Pancreas (tissue), 10 donors: ENCODE measurements at places on chromosomes 5 and 9. TPM values are rescaled to one million over a fixed set of nuclear protein-coding genes. Genes with fewer than 3 reads are reported as not detected.

OR1Q1 gene
- not detected for total RNA-seq

- no peak for DNase-seq
Observed at GRCh38 chr9:14994738-14995137, 84.5 kb upstream of the FREM1 start.

DNA sequence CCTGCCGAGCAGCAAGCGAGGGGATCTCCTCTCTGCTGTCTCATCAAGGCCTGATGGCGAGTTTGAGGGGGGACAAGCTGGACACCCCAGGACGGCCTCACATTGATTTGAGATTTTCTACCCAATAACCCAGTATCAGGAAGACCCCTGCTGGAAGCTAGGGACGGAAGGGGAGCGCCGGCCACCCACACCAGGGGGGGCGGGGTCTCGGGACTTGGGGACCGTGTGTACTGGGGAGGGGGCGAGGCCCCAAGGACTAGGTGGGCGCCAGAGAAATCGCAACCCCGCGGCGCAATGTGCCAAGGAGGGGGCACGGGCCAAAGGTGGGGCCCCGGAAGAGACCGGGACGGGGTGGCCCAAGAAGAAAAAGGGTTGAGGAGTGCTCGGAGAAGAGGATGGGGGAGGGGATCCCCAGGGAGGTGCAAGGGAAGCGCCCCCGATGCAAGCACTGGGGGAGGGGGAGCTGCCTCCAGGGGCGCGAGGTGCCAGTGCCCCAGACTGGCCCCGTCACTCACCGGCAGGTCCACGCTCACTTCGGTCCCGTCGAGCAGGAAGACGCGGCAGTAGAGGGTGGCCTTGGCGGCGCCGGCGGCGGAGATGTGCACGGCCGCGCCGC is 1.1 kb downstream of the EPB41L4B start:
- peak; percentile 61 for DNase-seq

MRPL50 gene
- 6.9 TPM for total RNA-seq

DNA sequence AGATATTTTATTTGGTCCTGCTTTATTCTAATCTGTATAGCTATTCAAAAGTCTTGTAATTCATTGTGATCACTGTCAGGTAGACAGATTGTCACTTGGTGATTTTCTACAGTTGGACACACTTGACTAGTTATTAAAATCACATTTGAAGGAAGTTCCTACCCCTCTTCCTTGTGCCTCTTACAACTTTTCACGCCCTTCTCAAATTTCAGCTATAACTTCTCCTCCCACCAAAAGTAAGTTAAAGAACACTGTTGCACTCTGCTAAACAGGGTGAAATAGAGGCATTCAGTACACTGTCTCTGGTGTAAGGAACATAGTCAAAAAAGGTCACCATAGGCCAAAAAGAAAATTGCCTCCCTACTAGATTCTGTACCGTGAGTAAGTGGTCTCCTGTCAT is 142.1 kb upstream of the POU5F2 start:
- DNase-seq, result no peak

ADGRV1 gene
- 5.4 TPM for total RNA-seq

- no peak for DNase-seq
Observed at GRCh38 chr5:15550502-15551112, 50.6 kb downstream of the FBXL7 start.

- peak; percentile 29 for DNase-seq
Observed at GRCh38 chr9:16521868-16522411, 348.5 kb downstream of the BNC2 start.

DNA sequence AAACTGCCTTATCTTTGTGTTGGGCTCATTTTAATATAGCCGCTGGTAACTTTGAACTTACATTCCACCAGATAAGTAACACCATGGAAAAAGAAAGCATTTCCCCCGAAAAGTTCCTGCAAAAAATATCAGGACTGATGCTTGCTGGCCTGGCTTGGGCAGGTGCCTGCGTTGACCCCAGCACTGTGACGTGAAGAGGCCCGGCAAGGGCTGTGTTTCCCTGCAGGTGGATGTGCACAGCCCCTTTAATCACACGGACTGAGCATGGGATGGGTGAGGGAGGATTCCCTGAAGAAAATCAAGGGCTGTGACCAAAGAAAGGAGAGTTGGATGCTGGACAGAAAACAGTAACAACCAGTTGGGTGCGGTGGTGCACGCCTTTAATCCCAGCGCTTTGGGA is 138.2 kb downstream of the NSG2 start:
- DNase-seq, result no peak

SPATA6L gene
- 12.1 TPM for total RNA-seq

CCNJL gene
- total RNA-seq, result 0.09 TPM

ITGA1 gene
- total RNA-seq, result 6.6 TPM

GRCh38 chr9:110526426-110526825 is 53.1 kb downstream of the SVEP1 start:
- no peak for DNase-seq

MLANA gene
- not detected for total RNA-seq

GRCh38 chr9:131733541-131734061 is 6.3 kb downstream of the RAPGEF1 start:
- DNase-seq, result peak; percentile 45

- DNase-seq, result no peak
Observed at GRCh38 chr5:124949862-124950261, 203.4 kb upstream of the ZNF608 start.

ANKRD18A gene
- total RNA-seq, result 14.1 TPM

DNA sequence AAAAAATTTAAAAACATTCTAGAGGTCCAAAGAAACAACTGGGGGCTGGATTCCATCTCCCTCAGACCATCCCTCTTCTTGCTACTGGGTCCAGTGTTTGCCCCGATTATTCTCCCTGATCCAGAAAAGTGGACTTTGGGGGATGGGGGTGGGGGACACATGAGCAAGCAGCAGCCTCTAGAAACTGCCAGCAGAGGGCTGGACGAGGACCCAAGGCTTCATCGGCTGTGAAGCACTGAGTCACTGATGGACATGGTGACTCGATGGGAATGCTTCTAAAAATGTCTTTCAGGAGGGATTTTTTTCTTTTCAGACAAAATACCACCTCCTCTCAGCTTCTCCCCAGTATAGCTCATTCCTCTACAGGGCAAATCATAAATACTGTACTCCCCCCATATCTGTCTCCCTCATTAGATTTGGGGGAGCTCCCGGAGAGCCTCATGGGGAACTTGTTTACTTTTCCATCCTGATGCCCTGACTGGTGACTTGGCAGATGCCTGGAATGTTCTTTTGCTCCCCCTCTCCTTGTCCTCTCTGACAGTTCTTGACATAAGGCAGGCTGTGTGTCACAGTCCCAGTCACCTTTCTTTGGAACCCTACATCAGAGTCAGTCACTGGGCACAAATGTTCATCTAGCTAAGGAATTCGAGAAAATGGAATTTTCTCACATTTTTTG is 67.2 kb upstream of the STC2 start:
- DNase-seq, result no peak

CER1 gene
- not detected for total RNA-seq

DNA sequence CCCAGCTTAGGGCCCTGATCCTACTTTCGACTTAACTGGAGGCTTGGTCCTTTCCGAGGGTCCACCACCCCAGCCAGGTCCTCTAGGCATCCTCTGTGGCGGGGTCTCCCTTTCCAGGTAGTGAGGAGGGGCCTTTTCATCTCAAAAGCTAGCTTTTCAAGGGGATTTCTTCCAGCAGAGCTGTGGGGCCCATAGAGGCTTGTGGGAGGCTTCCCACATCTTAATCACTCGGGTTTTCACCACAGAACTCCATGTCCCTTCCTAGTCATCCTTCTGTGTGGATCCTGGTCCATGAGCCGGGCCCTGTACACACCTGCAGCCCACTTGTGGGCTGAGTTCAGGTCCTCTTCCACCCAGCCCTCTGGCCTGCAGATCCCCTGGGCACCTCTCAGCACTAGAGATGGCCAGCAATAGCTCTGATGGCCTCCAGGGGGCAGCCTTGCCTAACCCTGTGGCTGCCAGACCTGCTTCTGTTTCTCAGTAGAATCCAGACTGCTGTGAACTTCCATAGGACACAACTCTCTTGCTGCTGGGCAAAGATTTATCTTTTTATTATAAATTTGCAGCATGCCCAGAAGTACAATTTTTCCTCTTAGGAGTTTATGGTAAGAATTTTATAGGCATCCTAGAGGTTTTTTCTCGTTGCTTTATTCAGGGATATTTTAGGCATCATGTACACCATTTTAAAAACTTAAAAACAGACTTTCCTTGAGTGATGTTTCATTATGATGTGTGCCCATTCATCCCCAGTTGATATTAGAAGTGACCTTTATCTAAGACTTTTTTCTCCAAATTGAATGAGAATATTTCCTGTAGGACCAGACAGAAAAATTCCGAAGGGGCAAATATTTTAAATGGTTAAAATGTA is 208.9 kb downstream of the TRIO start:
- peak; percentile 67 for DNase-seq

FAM169A gene
- total RNA-seq, result 1.6 TPM

- no peak for DNase-seq
Observed at GRCh38 chr5:82045554-82046275, 73.9 kb downstream of the ATG10 start.

SLC6A19 gene
- 0.09 TPM for total RNA-seq

GAS1 gene
- 7.7 TPM for total RNA-seq

GRCh38 chr5:140509898-140510297 is 37.6 kb upstream of the EIF4EBP3 start:
- no peak for DNase-seq

DNA sequence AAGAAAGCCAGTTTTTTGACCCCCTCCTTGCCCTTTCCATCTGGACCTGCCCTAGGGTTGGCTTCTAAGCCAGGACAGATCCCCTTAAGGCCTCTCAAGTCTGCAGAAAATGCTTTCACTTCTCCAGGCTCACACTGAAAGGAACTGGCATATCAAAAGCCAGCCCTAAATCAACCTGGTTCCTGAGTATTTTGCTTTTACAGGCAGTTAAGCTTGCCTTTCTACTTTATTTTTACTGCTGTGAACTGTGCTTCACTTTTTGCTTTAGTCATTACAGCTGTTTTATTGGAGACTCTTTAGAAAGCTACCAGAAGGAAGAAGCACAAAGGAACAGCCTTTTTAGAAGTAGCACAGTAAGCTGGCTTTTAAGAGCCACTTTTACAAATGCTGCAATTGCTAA is 5.0 kb downstream of the TARS1 start:
- no peak for DNase-seq

- DNase-seq, result no peak
Observed at GRCh38 chr9:109383947-109384346, 63.1 kb upstream of the EPB41L4B start.

PCDH1 gene
- total RNA-seq, result 30.7 TPM

DNA sequence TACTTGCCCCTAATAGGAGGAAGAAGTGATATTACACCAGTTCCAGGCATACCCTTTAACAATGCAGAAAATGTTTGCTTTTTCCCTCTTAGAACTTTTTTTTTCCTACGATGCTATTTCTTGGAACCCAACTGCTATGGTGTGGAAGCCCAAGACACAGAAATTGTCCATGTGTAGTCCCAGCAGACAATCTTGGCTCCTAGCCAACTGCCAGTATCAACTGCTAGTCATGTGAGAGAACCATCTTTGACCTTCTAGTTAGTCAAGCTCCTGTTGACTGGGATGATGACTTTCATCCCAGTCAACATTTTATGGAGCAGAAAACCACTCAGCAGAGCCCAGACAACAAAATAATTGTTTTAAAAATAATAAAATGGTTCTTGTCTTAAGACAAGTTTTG is 532.4 kb downstream of the TLR4 start:
- DNase-seq, result no peak

DNA sequence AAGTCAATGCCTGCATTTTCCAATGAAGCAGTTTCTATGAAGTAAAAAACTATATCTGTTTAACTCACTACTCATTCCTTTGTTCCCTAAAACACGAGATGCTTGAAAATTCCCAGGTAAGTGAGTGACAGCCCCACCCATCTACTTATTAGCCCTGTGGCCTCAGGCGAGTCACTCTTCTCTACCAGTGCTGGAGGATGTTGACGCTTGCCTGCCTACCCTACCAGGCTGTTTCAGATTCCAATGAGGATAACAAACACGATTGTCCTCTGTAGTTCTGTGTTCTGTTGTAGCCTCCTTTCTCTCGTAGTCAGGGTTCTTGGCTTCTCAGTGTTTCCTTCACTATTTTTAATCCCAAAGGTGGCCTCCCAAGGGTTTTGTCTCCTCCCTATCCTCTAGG is 388.8 kb downstream of the KDM4C start:
- DNase-seq, result no peak

GPX3 gene
- 26.7 TPM for total RNA-seq

DNA sequence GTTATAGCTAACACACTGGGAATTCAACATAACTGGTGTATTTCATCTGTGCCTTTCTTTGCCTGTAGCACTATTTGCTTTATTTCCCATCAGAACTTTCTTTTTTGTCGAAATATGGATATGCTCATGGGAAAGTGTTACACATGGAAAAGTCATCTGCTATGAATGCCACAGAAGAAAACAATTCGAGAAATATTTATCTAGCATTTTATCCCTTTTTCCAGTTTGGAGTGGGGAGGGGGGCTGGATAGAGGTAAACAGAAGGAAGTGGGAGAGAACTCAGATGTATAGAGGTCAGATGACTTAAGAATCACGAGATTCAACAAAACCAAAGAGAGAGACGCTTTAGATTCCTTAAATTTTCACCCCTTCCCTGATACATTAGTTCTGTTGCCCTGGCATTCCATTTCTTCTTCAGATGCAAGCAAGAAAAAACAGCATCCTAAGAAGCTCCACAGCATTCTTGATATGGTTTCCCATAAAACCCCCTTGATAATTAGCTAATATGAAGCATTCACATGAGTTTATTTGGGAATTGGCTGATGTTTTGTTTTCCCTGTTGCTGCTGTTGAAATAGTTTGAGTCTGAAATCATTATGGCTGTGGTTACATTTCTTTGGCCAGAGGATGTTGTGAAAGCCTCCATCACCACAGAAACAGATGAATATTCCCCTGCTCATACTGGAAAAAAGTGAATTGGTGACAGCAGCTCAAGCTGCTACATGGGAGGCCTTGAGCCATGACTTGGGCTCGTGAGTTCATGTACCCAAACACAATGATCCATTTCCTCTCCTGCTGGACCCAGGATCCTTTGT is 335.8 kb upstream of the DAB2 start:
- no peak for DNase-seq

SOX30 gene
- total RNA-seq, result not detected

GZMA gene
- 1.5 TPM for total RNA-seq

DNA sequence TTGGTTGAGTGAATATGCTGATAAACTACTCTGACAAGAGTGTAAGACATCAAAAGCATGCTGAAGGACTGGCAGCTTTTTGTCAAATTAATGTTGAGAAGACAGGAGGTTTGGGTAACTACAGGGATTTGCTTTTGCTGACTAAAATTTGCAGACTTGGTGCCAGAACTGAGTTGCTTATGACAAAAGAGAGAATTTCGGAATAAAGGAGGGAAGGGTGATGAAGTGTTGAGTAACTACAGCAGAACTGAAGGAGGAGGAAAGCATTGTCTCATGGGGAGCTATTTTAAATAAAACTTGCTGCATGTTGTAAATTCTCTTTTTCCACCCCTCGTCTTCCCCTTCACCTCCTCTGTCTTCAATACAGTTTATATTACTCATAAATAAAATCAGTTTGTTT is 296.1 kb downstream of the YTHDC2 start:
- no peak for DNase-seq

COL23A1 gene
- 0.06 TPM for total RNA-seq

DNA sequence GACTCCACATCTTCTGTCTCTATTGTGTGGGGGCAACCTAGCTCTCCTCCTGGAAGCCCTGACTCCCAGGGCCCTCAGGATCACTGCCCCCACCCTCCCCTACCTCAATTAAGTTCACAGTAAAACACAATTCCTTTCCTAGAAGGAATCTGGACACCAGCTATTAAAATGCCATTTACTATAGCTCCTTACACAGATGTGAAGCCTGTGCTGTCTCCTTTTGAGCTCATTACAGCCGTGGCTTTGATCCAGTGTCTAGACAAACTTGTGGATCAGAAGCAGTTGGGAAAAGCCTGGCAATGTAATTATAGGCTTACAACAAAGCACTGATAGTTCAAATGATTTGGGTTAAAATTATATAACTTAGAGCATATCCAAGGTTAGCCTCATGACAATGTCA is 107.0 kb upstream of the SMIM23 start:
- no peak for DNase-seq

SHROOM1 gene
- 11.6 TPM for total RNA-seq
